ENCODE measurements at places on chromosomes 4 and X.

DNA sequence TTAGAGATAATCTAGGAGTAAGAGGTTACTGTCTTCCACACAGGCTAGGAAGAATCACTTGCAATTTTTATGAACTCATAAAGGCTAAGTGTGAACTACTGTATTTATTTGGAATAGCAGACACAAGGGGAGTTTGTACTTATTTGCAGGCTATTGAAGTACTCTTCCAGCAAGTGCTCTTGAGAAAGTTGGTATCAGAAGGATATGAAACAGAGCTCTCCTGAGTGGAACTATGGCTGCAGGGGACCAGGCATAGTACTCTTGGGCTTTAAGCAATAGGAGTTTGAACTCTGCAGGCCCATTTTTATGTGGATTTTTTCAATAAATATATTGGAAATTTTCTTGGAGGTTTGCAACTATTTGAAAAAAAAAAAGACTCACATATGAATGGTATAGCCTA, 756.3 kb upstream of the ATOH1 start:
- no peak for DNase-seq

GRCh38 chrX:71634366-71634765, 16.1 kb upstream of the CXCR3 start:
- no peak for DNase-seq

GRCh38 chr4:158714937-158715336, 8.3 kb downstream of the PPID start:
- DNase-seq: no peak

GRCh38 chr4:100696531-100696930, 178.7 kb upstream of the EMCN start:
- DNase-seq: no peak

DNA sequence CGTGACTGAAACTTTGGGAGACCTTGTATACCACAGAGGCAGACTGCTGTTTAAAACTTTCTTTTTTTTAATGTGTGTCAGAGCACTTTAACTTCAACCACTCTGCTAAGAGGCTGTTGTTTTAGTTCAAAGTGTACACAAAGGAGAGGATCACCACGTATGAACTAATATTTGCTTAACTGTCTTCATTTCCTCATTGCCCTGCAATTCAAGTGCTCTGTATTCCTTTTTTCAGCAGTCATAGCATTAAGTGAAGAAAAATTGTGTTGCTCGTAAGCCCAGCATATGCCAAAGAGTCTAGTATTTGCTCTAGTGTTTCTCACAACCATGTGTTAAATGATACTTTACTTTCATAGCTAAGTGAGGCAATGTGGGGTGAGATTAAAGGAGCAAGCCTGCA, 63.0 kb upstream of the HHIP start:
- no peak for DNase-seq
